Nasal cavity respiratory epithelium epithelial cell of viscerocranial mucosa (primary cell): ENCODE measurements at places on chromosomes 1 and 21. TPM values are rescaled to one million over a fixed set of nuclear protein-coding genes. Genes with fewer than 3 reads are reported as not detected.

Gene SRM
- 15.4 and 36.1 TPM in 2 replicates for total RNA-seq

Gene GPR89B
- 17.5 and 46.5 TPM in 2 replicates for total RNA-seq

Gene ASPM
- total RNA-seq: 0.21 and 0.34 TPM in 2 replicates

Gene CDC7
- 2.3 and 3.8 TPM in 2 replicates for total RNA-seq

Gene NR5A2
- under 0.01 TPM in 1 of 2 replicates, not detected in the other for total RNA-seq

Gene PLA2G2F
- total RNA-seq: under 0.01 TPM in 1 of 2 replicates, not detected in the other

Gene HCRTR1
- total RNA-seq: not detected in 2 replicates

Gene ACOT11
- total RNA-seq: 2.4 and 12.6 TPM in 2 replicates

Gene CACNA1E
- under 0.01 and 0.34 TPM in 2 replicates for total RNA-seq
